Activated T-helper 1 cell treated with anti-CD3 and anti-CD28 coated beads, Interleukin-12 subunit alpha, Interleukin-12 subunit beta, Interleukin-2, Interleukin-4 antibody, amounts not matched to agents 30 ng/mL and 10 ng/mL and 1 ng/mL, durations not matched to agents 14 hours and 24 hours and 36 hours (primary cell): ENCODE measurements at places on chromosomes 16 and 17.

GRCh38 chr17:8698162-8698971, 46.3 kb downstream of the CCDC42 start:
- no peak for DNase-seq

DNA sequence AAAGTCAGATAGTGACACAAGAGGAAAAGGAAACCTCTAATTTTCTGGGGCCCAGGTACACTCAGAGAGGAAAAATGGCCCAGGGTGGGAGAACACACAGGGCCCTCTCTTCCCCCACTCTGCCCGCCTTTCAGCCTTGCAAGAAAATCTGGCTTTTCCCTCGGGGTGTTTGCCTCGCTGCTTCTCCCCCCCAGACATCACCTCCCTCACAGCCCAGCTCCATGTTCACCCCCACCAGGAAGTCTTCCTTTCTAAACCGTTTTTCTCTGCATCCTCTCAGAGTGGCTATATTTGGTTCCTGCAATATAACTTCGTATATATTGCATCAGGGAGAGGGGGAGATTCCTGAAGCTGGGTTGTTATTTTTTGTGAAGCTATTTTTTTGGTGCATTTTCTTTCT, 27.3 kb downstream of the RPRML start:
- no peak for DNase-seq

GRCh38 chr16:8660841-8661301, 13.5 kb upstream of the ABAT start:
- peak; percentile 46 for DNase-seq

GRCh38 chr16:69351309-69352027, at the start of gene TMED6:
TMED6 (minus strand) TSS chr16:69351786; CDS start chr16:69351753, 33 bp downstream.
- DNase-seq = no peak

- DNase-seq = no peak
Measured at GRCh38 chr16:1078579-1079021, 6.1 kb downstream of the SSTR5 start.
